ENCODE measurements at places on chromosomes 1 and 21. TPM values are rescaled to one million over a fixed set of nuclear protein-coding genes. Genes with fewer than 3 reads are reported as not detected.

The ARL8A gene
- 17.0 TPM for total RNA-seq

The AGT gene
- total RNA-seq, result 2.0 TPM

The LRRC39 gene
- total RNA-seq, result 0.33 TPM

The EPHA10 gene
- total RNA-seq, result not detected

The OR2T33 gene
- not detected for total RNA-seq

The DNASE2B gene
- total RNA-seq, result not detected

The ADAM30 gene
- not detected for total RNA-seq

The OR6P1 gene
- total RNA-seq, result not detected

The SMYD3 gene
- total RNA-seq, result 43.9 TPM

The PRR9 gene
- not detected for total RNA-seq
